ENCODE measurements at places on chromosomes 6 and 20. TPM values are rescaled to one million over a fixed set of nuclear protein-coding genes. Genes with fewer than 3 reads are reported as not detected.

The PRDM1 gene
- total RNA-seq: 1.7 TPM

The SOX18 gene
- total RNA-seq: not detected

The SPACA1 gene
- not detected for total RNA-seq

The TNFRSF6B gene
- 5.4 TPM for total RNA-seq

The CPNE5 gene
- total RNA-seq: 0.76 TPM

The LPIN3 gene
- 11.5 TPM for total RNA-seq

The PLEKHG1 gene
- total RNA-seq: 0.91 TPM

The CFAP206 gene
- total RNA-seq: 1.2 TPM

The ZSCAN26 gene
- total RNA-seq: 33.6 TPM

The PSORS1C2 gene
- not detected for total RNA-seq

The HSPA1L gene
- total RNA-seq: 1.4 TPM

The GJA10 gene
- not detected for total RNA-seq

The CST4 gene
- not detected for total RNA-seq
